Renal pelvis (tissue), 12 donors: ENCODE measurements at places on chromosomes 5 and 9. TPM values are rescaled to one million over a fixed set of nuclear protein-coding genes. Genes with fewer than 3 reads are reported as not detected.
A peak's percentile ranks its signal among the peaks of the same experiment; 100 is the strongest.

DNA sequence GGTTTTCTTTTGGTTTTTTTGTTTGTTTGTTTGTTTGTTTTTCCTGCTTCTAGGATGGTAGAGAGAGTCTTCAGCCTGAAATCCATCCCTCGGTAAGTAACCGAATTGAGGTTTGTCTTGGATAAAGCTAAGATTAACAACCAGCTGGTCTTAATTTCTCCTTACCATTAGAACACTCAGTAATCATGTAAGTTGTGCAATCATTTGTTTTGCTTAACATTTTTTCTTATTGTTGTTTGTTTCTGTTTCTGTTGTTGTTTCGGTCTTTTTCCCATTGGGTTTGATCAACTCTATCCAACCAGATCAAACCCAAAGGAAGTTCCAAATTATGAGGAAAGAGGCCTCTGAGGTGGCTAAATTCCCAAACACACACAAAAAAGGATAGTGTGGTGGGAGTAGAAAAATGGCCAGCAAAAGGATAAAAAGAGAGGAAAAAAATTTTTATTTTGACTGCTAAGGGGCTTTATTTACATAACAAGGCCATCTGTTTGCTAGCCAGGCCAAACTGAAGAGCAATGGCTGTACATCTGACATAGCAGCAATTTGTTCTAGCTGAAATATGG is 49.6 kb upstream of the ANKRD31 start:
- DNase-seq = no peak

DNA sequence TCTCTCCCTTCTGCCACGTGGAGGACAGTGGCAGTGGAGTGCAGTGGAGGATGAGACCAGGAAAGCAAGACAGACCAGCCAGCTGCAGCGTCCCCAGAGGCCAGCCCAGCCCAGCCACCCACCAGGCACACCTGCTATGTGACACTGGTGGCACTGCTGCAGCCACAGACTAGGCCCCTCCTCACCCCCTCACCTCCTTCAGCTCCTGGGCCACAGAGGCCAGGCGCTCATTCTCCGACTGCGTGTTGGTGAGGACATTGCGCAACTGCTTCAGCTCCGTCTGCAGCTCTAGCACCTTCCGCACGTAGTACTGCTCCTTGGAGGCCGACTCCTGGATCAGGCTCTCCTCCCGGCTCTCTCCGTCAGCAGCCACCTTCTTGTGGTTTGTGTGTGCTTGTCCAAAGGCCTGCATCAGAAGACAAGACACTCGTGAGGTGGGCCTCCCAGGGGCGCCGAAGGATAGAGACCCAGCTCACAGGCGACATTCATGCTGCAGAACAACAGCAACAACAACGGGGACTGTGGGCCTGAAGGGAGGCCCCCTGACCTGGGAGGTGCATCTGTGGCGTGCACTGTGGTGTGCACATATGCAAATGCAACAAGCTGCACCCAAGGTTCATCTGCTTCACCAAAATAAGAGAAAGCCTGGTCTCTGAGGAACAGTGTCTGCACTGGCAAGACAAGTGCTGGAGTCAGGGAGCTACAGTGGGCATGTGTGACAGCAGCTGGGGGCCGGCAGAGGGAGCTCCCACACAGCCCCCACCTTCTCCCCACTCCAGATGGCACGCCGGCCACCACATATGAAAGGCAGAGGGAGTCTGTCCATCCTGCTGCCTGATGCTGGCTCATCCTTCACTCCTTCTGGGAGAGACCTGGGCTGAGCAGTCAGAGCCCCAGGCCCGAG is 35.5 kb downstream of the BICD2 start:
- DNase-seq = no peak

GRCh38 chr5:177494346-177495195 is 2.8 kb downstream of the PDLIM7 start:
- no peak for DNase-seq

DNA sequence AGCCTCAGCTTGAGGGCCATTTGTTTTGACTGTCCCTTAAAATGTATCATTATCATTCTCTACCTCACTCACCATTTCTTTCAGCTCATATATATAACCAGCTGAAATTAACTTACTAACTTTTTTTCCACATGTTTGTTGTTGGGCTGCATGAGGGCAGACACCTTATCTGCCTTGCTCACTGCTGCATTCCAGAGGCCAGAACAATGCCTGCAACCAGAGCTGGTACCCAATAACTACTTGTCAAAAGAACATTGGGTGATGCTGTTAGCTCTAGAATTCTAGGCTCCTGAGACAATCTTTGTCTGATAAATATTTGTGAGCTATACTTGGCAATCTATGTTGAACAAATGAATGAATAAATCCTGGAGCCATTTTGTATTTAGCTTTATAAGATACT is 68.3 kb downstream of the HTR4 start:
- no peak for DNase-seq

GRCh38 chr5:170552621-170553115 is 48.8 kb downstream of the KCNIP1 start:
- peak; percentile 91 for DNase-seq

- peak; percentile 90 for DNase-seq
Measured at GRCh38 chr5:93600409-93601070, 17.5 kb downstream of the NR2F1 start.

DNA sequence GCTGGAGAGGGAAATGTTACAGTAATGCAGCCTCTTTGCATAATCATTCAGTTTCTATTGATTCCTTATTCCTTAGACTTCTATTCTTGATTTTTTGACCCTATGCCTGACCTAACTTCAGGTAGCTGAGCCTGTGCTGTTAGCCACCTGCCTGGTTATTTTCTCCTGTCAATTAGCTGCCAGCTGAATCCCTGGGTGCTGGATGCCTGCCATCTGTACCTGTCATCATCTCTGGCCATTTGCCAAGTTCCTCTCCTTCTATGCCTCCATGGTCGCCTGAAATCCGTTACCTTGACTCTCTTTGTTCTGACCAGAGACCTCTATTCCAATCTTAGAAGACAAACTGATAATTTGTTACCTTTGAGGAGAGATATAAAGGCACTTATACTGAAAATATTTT is 178.3 kb downstream of the CAVIN4 start:
- DNase-seq = no peak

DNA sequence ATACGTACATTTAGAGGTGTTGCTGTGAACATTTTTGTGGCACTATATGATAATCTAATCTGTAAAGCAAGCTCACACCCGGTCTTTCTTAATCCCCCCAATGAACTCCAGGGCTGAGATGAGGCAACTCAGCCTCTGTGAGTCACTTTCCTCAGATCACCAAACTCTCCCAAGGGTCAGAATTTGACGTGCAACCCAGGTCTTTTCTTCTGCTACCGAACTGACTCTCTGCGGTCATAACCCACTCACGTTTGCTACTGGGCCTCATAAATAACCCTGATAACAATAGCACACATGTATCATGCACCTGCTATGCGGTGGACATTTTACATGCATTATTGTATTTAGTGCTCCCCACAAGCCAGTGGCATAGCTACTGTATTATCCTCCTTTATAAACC is 153.1 kb downstream of the DROSHA start:
- DNase-seq = no peak

Gene SURF1
- polyA plus RNA-seq = 41.0 TPM

Gene MATR3
- 652 TPM for polyA plus RNA-seq

Gene PCDHGA10
- polyA plus RNA-seq = 3.1 TPM

GRCh38 chr5:13921578-13921977 is 22.9 kb downstream of the DNAH5 start:
- DNase-seq = no peak

DNA sequence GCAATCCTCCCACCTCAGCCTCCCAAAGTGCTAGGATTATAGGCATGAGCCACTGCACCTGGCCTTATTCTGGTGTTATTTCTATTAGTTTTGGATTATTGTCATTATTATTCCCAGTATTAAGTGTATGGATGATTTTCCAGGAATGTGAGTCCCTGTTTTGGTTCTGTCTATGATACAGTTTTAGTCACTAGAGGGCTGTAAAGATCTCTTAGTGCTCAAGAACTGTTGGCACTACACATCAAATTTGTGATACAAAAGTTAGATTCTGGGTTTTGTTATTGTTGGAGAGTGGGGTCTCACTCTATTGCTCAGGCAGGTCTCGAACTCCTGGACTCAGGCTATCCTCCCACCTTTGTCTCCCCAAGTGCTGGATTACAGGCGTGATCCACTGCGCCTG is 12.1 kb downstream of the CCL28 start:
- DNase-seq = no peak

GRCh38 chr5:157266286-157267007 is 524 bp downstream of the CYFIP2 start:
- DNase-seq = peak; percentile 24

DNA sequence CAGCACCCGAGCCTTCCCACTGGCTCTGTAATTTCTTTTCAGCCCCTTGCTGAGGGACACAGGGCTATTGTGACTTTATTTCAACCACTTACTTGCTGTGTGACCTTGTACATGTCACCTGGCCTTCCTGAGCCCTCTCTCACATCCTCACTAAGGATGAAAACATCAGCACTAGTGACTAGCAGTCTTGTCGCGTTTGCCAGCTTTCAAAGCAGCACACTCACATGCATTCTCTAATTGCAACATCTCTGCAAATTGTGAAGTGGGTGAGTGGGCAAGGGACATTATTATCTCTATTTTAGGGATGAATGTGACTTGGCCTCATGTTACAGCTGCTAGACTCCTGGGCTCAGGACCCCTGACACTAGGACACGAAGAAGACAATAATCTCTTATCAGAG is 144.5 kb downstream of the SEC61B start:
- no peak for DNase-seq

Gene RNF180
- polyA plus RNA-seq = 9.0 TPM

Gene SOHLH1
- polyA plus RNA-seq = not detected

GRCh38 chr9:81814794-81815464 is 113.3 kb upstream of the SPATA31D4 start:
- no peak for DNase-seq

GRCh38 chr5:172801179-172801671 is 30.2 kb upstream of the DUSP1 start:
- DNase-seq = no peak

DNA sequence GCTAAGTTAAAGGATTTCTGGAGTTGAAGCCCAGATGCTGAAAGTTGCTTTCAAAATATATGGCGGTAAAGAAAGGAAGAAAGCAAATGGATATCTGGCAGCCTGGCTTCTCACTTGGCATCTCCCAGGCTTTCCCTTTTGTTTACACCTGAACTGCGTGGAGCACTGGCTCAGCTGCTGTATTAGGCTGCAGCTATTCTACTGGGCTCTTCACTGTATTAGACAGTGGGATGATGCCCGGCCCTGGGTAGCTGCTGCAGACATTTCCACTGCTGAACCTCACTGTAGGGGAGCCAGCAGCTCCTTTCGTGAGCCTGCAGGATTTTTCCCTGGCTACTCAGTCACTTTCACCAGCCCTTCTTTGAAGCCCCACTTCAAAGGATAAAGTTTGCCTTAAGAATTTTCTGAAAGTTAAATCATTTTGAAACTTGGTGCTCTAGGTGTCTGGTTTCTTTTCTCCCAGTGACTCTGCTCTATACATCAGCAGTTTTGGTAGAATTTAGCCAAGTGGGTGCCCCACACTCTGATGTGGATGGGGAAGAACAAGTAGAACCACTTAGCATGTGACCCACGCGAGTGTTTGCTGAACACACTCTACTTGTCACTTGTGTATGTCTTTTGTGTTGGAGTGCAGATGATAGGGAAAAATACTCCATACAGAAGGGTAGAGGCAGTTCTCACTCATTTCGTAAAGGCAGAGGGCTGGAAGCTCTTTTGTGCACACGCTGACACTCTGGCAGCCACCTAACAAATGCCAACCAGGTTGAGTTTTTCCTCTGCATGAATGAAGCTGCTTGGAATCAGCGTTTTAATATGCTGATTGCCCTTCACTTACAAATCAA is 49.9 kb downstream of the C9orf152 start:
- DNase-seq = no peak

DNA sequence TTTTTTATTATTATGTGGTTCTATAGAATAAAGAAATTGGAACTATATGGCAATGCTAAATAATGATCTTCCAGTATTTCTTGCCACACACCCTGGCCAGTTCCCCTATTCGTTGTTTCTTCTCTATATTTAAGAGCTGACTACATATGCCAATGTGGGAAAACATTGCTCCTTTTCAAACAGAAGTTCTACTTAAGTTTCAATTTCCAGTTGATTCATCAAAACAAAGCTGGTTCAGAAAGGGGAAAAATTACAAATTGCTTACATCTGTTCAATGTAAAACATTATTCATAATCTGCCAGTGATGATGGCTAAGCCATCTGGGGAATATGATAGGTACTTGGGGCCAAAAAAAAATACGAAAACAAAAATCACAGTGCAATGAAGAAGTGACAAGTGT is 76.9 kb downstream of the ST8SIA4 start:
- DNase-seq = no peak

- no peak for DNase-seq
Measured at GRCh38 chr5:19802686-19803085, 185.3 kb downstream of the CDH18 start.

DNA sequence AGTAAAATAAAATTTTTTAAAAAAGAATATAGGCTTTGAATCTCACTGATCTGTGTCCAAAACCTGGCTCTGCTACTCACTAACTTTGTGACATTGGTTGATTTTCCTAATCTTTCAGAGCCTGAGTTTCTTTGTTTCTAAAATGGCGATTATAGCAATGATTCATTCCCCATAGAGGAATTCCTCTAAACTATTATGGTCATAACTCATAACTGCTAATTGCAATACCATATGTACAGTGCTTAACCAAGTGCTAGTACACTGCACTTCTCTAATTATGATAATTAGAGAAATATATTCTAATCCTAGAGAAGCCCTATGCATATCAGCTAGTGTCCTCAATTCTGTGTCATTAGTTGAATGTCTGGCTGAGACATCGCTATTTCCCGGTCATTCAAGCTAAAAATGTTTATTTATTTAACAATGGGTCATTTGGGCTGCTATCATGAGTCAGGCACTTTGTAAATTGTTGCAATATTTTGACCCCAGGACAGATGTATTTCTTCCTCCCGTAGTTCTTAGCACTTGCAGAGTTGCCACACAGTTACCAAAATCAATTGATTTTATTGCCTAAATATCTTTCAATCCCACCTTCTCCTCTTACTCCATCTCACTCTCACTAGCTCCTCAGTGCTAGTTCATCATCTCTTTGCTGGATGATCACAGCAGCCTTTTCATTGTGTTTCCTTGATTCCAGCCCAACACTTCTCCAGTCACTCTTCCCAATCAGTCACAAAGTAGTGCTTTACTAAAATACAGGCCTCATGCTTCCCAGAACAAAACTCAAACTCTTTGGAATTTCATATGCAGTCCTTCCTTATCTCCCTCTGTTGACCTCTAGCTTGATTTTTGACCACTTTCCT is 200.9 kb upstream of the PAPPA start:
- no peak for DNase-seq

GRCh38 chr9:16126042-16126441 is 573.2 kb downstream of the CCDC171 start:
- no peak for DNase-seq

Gene ECM2
- polyA plus RNA-seq = 12.2 TPM

GRCh38 chr9:97819735-97820134 is 33.3 kb upstream of the FOXE1 start:
- DNase-seq = no peak

Gene SPEF2
- polyA plus RNA-seq = 76.1 TPM

Gene EIF4E1B
- 0.04 TPM for polyA plus RNA-seq

GRCh38 chr5:128487041-128487440 is 51.0 kb downstream of the FBN2 start:
- DNase-seq = no peak

Gene FUT7
- polyA plus RNA-seq = 0.18 TPM
